Memory B cell (primary cell): ENCODE measurements at places on chromosomes 3 and 15.
A peak's percentile ranks its signal among the peaks of the same experiment; 100 is the strongest.

GRCh38 chr15:64559243-64559642 lies 98.9 kb downstream of the ZNF609 start:
- DNase-seq: no peak

GRCh38 chr15:45402162-45402954 lies 24.0 kb upstream of the GATM start:
- DNase-seq: peak; percentile 94

DNA sequence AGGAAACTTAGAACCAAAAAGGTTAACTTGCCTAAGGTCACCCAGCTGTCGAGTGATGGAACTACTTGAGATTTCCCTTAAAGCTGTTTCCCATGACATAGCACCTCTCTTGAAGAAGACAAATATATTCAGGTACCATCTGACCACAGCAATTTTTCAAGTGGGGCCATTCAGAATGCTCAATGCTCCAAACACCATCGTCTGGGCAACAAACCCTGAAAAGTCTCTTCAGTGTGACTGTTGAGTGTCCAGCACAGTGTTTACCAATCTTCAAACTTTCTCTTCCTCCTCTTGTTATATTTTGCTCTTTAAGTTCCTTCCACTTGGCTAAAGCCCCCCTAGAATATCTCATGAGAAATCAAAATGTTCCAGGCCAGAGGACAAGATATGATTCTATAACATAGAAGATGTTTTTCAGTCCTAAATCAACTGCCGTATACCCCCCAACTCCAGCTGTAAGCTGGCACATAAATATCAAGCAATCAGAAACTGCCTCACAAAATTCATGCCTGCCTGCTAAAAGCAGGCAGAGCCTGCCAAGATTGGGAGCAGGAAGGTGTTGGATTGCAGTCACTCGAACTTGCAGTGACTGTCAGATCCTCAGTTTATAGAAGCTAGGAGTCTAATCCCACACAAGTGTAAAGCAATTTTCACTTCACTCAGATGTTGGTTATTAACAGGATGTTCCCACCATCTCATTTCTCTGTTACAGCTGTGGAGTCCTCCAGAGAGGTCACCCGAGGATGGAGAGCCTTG lies 230.5 kb upstream of the MRPL3 start:
- DNase-seq: no peak

DNA sequence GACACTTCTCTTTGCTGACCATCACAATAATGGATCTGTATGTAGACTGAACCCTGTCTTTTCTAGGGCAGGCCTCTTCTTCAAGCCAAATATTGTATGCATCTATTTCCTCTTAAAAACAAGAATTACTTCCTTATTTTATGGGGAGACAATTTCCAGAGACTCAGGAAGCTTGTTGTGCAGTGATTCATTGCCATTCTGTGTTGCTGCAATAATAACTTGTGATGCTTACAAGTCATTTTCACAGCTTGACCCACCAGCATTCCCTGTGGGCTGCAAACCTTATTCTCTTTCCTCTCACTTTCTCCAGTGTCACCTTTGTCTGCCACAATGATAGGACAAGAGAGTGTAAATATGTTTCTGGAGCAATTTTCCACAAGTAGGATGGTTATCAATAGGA lies 276.7 kb upstream of the SGO1 start:
- no peak for DNase-seq

GRCh38 chr3:23496165-23496564 lies 293.0 kb downstream of the UBE2E2 start:
- no peak for DNase-seq

- no peak for DNase-seq
These were observed 222.4 kb upstream of the LRIG1 start for GRCh38 chr3:66723231-66723630.

DNA sequence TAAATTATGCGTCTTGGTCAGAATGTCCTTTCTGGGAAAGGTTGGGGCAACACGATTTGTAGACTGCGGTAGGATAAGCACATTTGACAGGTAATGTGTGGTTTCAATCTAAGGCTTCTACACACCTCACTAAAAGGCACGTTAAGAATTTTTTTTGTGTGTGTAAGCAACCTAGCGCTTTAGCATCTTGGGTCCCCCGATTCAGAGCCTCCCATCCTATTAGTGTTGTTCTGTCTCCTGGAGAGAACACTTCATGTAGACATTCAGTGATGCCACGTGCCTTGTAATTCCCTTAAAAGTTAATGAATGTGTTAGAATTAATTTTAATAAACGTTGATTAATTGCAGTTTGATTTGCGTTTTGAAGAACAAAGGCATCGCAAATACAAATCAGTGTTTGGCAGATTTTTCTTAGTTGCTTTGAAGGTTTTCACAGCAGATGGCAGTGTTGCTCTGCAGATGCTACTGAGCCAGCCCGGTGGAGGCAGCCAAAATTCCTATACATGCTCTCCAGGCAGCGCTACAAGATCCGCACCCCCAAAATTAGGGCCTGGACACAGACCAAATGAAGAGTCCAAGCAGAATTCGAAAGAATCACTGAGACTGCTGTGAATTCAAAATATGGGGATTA lies 63.5 kb downstream of the OTOL1 start:
- no peak for DNase-seq

GRCh38 chr15:60635507-60636352 lies 156.8 kb upstream of the ICE2 start:
- peak; percentile 37 for DNase-seq

- no peak for DNase-seq
These were observed 111.9 kb downstream of the IGF1R start for GRCh38 chr15:98760112-98760826.

DNA sequence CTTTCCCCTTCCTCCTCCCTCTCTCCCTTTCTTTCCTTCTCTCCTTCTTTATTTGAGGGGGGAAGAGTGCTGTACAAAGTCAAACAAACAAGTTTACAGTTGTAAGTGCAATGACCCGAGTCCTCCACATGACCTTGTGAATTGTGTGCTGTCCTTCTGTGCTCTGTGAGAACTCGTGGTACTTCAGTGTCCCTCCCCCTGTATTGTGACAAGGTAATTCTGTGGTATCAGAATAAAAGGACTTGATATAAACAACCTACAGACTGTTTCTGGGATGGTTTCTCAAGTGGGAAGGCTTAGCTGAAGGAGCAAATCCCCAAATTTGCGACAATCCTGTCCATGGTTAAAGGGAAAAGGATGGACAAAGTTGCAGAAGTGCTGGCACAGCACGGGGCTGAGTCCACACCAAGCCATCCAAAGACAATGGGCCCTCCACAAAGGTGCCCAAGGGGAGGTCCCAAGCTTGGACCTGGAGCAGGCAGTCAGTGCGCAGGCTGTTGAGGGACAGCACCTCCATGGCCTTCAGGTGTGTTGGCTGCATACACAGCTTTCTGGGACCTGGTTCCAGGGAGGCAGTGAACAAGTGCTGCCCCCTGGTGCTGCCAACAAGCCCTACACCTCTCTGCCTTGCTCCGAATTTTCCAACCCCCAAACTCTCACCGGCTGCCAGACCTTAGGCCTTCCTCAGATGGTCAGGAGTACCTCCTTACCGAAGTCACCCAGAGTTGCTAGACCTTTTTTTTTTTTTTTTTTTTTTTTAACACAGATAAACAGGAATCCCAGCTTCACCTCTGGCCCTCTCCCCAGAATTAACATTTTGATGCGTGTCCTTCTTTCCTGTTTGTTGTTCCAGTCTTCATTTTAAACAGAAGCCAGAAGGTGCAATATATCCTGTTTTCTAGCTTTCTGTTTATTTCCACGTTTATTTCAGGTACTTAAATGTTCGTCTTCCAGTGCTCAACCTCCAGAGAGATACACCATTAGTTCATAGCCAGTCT lies 2.6 kb upstream of the APEH start:
- peak; percentile 66 for DNase-seq

- no peak for DNase-seq
These were observed 14.5 kb downstream of the GP5 start for GRCh38 chr3:194384569-194385001.

DNA sequence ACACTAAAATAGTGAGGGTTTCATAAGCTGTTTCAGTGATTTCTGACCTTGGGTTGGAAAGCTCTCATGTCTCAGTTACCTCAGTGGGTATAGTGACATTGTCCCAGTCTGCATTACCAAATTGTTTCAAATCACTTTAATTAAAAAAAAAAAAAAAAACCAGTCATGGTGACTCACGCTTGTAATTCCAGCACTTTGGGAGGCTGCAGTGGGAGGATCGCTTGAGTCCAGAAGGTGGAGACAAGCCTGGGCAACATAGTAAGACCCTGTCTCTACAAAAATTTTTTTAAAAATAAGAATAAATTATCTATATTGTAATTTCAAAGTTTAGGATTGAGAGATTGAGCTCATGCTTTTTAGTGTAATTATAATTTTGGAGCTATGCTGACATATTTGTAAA lies 78.0 kb downstream of the MBNL1 start:
- no peak for DNase-seq

DNA sequence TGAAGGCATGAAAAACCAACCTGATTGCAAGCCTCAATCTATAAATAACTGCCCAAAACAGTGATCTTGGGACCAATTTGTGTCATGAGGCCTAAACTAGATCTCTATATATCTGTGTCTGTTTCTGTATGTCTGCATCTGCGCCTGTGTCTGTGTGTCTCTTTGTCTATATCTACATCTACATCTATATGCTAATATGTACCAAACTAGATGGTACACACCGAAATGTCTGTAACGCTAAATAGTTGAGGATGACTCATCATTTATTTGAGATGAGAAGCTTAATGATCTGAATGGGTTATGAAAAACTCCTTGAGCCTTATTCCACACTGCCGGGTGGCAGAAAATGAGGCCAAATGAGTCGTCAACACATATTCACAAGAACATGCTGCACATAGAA lies 982.3 kb downstream of the ROBO2 start:
- DNase-seq: no peak

- DNase-seq: no peak
These were observed 34.6 kb downstream of the ZNF589 start for GRCh38 chr3:48275287-48276027.

- no peak for DNase-seq
These were observed 363 bp downstream of the GTF2E1 start for GRCh38 chr3:120742849-120743365.

GRCh38 chr15:65818927-65819562 lies 27.0 kb upstream of the DENND4A start:
- no peak for DNase-seq

GRCh38 chr3:159482241-159482993 lies 506.2 kb upstream of the IL12A start:
- DNase-seq: no peak

DNA sequence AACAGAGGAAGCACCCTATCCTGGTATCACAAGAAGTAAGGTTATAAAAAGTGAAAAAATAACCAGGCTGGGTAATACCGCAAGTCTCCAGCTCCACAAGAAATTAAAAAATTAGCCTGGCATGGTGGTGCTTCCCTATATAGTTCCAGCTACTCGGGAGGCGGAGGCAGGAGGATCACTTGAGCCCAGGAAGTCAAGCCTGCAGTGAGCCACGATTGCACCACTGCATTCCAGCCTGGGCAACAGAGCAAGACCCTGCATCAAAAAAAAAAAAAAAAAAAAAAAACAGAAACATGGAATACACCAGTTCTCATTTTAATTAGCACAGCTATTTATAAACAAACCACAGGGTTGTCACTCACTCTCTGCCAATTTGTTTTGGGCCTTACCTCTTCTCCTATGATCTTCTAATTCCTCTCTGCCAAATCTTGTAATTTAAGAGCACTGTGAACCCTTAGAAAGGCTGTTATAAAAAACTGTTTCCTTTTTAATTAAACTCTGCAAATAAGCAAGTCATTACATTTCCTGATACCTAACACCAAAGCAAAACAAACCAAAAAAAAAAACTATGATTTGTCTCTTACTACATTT lies 22.6 kb downstream of the DCUN1D1 start:
- no peak for DNase-seq

DNA sequence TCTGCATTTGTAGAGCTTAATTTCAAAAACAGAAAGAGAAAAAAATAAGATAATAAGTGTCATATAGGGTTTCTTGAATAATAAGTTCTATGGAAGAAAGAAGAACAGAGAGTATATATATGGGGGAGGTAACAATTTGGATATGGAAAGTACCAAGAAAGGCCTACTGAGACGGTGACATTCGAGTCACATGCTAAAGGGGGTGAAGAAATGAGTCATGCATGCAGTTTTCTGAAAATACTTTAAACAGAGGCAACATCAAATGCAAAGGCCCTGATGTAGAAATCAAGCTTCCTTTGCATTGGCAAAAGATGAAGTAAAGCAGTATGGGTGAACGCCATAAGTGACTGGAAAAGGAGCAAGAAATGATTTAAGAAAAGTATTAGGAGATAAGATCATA lies 371.6 kb upstream of the ZNF385D start:
- DNase-seq: no peak

DNA sequence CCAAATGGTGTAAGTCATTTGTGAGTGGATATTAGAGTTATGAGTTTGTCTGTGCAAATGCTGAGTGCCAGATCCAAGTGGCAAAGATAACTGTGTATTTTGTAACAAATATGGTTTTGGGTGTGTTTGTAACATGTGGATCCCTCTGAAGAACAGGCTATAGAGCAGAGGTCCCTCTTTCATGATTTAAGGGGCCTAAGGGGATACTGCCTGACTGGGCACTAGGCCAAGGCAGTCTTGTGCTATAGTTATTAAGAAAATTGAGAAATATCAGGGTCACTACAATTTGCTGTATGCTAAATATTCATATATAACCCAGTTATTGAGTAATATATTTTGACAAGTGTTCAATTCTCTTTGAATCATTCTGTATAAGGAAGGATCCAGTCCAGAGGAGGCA lies 555.6 kb upstream of the RGMA start:
- no peak for DNase-seq

GRCh38 chr3:4829031-4829394 lies 150.2 kb upstream of the BHLHE40 start:
- no peak for DNase-seq

GRCh38 chr15:38252481-38253350 lies at the start of gene SPRED1:
Gene SPRED1 (plus strand): TSS chr15:38252836. CDS start chr15:38253186, 350 bp downstream.
- DNase-seq: peak; percentile 6

- DNase-seq: no peak
These were observed 4.0 kb downstream of the MNS1 start for GRCh38 chr15:56460947-56461346.

- peak; percentile 50 for DNase-seq
These were observed 1.3 kb downstream of the FAM43A start for GRCh38 chr3:194686816-194687637.

- DNase-seq: no peak
These were observed 40.5 kb upstream of the CDV3 start for GRCh38 chr3:133532951-133533350.

DNA sequence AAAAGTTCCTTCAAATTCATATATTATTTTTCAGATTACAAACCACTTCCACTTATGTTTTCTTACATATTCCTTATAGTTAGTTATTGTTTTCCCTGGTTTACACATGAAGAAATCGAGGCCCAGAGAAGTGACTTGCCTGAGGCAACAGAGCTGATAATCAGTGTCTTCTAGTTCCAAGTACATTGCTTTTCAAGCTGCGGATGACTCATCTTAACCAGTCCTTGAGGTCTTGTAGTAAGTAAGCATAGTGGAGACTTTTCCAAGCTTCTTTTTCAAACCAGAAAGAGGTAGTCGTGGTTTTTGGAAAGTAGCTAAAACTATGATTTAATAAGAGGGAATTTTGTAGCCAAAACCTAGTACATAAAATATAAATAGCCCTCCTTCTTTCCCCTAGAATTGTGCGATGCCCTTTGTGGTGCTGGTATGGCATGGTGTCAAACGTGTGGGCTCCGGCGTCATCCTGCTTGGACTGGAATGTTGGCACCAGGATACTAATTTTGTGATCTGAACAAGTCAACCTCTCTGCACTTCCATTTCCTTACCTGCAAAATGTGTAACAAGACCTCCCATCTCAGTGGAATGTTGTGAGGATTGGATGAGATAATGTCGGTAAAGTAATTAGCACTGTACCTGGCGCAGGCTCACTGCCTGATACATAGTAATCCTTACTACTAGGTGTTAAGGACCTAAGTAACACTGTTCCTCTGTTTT lies 19.0 kb upstream of the DLG1 start:
- DNase-seq: no peak

- no peak for DNase-seq
These were observed 299.5 kb downstream of the GAP43 start for GRCh38 chr3:115922681-115923347.
